Stimulated activated CD4-positive, alpha-beta T cell treated with anti-CD3 and anti-CD28 coated beads, Interleukin-1b, Interleukin-23, amount 100 ng/mL, for 1 hour (primary cell): ENCODE measurements at places on chromosomes 2 and 18.

DNA sequence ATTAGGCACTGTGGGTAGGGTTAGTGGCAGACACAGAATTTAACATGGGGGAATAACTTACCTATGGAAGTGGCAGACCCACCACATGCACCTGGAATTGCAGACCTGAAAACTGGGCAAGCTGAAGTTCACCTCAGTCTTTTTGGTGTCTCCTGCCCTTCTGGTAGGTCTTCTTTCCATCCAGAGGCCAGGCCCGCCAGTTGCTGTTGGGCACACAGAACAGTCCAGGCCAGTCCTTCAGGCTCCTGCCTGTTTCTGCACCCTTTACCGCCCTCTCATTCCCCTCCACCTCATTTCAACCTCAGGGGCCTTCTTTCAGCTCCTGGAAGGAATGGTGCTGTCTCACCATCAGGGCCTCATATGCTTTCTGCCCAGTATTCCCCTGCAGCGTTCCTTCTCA is 358.9 kb upstream of the ETAA1 start:
- no peak for DNase-seq

- DNase-seq: no peak
Measured at GRCh38 chr18:54338230-54338629, 19.4 kb downstream of the STARD6 start.

GRCh38 chr2:185279999-185280398 is 458.6 kb upstream of the FSIP2 start:
- DNase-seq: no peak

DNA sequence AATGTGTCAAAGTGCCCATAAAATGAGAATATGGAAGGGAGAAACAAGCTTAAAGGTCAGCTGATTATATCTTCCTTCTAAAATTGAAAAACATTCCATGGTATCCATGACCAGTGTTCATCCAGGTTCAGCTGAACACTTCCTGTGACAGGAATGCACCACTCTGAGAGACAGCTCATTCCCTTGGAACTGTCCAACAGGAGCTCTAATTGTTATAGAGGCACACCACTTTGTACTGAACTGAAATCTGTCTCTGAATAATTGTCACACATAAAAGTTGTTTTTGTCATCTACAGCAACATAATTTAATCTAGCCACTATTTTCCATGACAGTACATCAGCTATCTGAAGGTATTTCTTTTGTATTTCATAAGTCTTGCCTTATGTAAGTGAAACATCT is 195.9 kb upstream of the ZNF804A start:
- DNase-seq: no peak

GRCh38 chr2:128585706-128586105 is 267.0 kb upstream of the HS6ST1 start:
- no peak for DNase-seq

DNA sequence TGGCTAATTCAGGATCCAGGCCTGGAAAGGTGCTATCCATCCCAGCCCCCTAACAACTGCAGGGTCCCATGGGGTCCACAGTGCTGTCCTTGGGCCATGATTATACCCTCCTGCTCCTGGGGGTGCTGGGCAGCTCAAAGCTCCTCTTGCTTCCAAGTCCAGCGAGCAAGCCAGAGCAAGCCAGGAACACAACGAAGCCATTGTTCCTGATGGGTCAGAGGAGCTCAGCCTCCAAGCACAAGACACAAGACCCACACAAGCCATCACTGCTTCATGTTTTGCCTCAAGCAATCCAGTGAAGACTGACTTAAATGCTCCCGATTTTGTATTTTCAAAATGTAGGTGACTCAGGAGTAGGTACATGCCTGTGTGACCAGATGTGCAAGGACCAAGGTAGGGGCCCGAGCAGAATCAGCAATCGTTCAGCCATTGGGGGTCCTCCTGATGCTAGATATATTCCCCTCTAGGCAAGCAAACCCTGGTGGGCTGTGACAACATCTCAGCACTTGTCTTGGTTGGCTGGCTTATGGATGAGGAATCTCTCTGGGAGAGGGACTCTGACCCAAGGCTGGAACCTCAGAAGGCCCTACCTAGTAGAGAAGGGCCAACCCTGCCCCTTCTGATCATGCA is 90.8 kb downstream of the EPAS1 start:
- DNase-seq: no peak

GRCh38 chr2:120824246-120824645 is 88.6 kb downstream of the GLI2 start:
- DNase-seq: no peak

- no peak for DNase-seq
Measured at GRCh38 chr2:159614534-159615366, 1.6 kb downstream of the BAZ2B start.

DNA sequence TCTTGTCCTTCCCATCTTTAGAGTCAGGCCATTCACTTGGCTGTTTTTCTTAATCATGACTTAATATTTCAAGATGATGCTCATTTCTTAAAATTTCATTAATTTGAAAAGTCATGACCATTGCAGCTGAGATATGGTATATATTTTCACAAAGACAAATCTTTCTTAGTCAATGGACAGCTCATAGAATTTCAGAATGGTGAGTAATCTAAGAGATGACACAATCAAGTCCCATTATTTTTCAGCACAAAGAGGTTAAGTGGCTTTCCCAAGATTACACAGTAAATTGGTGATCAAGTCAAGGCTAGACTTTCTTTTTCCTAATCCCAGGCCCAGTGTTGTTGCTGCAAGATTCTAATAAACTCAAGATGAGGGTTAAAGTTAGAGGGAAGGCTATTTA is 34.4 kb upstream of the NT5C1B start:
- DNase-seq: no peak

DNA sequence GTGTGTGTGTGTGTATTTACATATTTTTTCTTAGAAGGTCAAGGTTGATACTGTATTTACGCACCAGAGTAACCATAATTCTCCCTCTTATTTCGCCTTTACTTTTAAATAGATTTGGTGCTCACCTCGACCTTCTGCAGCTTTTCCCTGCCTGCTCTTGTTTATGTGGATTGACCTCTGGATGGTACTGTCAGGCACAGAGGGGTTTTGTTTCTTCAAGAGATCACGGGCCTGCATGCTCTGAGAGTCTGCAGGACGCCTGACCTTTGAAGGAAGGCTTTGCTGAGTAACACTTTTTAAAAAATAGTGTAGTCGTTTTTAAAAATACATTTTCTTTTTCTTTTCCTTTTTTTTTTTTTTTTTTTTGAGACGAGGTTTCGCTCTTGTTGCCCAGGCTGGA is 18.1 kb upstream of the EFHD1 start:
- DNase-seq: no peak

- DNase-seq: no peak
Measured at GRCh38 chr2:97730245-97730644, 16.9 kb downstream of the ZAP70 start.

GRCh38 chr2:235909358-235909757 is 258.8 kb downstream of the GBX2 start:
- DNase-seq: no peak

GRCh38 chr2:54455563-54456361 is at the start of gene SPTBN1:
SPTBN1 (plus strand) TSS chr2:54456327; CDS start chr2:54526419, 70,092 bp downstream.
- DNase-seq: no peak

GRCh38 chr18:75937306-75937705 is 509.8 kb upstream of the SMIM21 start:
- no peak for DNase-seq

DNA sequence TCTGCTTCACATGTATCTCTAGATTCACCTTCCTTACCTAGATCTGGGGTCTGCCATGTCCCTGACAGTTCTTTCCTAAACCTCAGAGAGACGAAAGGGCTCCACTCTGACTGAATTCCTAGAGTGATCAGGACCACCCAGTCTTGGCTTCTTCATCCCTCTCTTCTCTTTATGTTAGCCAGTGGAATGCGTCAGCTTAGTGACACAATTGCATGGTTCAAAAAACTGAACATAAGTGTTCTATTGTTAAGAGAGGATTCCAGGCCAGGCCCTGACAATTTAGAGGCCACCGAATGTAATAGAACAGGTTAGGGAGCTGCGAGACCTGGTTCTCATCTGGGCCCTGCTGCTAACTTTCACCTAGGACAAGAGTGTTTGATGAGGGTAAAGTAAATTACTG is 10.0 kb downstream of the PRELID3A start:
- DNase-seq: no peak

- no peak for DNase-seq
Measured at GRCh38 chr18:31954349-31954748, 11.4 kb upstream of the TRAPPC8 start.

GRCh38 chr18:79948719-79949411 is 2.6 kb downstream of the SLC66A2 start:
- no peak for DNase-seq

DNA sequence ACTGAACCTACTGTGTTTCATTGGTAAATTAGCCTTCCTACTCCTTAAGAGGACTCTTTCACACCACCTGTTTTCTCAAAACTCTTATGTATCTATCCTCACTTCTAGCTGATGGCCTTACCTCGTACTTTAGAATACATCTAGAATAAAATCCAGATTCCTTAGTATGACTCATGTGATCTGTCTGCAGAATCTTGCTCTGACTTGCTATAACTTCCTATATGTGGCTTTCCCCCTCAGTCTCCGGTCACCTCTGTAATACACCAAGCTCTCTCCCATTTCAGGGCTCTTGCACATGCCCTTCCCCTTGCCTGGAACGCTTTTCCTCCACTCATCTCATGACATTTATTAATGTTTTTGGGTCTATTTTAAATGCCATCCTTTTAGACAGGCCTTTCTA is 95.6 kb upstream of the LHCGR start:
- no peak for DNase-seq

- no peak for DNase-seq
Measured at GRCh38 chr2:144102386-144102785, 417.5 kb downstream of the ZEB2 start.

DNA sequence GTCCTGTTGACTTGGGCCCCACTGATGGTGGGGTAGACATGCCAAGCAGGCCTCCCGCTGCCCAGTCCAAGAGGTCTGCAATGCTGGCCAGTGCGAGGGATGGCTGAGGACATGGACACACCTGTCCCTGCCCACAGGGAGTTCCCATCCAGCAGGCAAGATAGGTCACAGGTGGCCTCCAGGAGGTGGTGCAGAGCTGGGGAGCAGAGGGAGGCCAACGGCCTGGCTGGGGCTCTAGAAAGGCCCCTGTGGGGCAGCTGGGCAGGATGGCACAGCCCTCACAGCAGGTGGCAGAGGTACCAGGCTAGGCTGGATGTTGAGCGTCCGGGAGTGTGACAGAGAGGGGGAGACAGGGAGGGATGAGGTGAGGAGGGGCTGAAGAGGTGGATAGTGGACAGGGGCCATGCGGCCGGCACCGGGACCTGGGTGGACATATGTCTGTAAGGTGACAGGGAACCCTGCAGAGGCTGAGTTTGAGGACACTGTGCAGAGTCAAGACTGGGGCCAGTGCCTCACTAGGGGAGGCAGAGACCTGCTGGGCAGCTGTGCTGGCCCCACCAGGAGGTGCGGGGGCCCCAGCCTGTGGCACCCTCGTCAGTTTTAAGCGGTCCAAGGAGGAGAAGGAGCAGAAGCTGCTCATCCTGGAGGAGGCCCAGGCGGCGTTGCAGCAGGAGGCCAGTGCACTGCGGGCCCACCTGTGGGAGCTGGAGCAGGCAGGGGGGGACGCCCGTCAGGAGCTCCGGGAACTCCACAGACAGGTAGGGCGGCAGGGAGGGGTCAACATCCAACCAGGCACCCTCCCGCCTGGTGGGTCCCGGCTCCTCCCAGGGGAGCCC is 34.3 kb upstream of the SNED1 start:
- DNase-seq: no peak

GRCh38 chr18:22789600-22789999 is 143.5 kb upstream of the RBBP8 start:
- DNase-seq: no peak

DNA sequence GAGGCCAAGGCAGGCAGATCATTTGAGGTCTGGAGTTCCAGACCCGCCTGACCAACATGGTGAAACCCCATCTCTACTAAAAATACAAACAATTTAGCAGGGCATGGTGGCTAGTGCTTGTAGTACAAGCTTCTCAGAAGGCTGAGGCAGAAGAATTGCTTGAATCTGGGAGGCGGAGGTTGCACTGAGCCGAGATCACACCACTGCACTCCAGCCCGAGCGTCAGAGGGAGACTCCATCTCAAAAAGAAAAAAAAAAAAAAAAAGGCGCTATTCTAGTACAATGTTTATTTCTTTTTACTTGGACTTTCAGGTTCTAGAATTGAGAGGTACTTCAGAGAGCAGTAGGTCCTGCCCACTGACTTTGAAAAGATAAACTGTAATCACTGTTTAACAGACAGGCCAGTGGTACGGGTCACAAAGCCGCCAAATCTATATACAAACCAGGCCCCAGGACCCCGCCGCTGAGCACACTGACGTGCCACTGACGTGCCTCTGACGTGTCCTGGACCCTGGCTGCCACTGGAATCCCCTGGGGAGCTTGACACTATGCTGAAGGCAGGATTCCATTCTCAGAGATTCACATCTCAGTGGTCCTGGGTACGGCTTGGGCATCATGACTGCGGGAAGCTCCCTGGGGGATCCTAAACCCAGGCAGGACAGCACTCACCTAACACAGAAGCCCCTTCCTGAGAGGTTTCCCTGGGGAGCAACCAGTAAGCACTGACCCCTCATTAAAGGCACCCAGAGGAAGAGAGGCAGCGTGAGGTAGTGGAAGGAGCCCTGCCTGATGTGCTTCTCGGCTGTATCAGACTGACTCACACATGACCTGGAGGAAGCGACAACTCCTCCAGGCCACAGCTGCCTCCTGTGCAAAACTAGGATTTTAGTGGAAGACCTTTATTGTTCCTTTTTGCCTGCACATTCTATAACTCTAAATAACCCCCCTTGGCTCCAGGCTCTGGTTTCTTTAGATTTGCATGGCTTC is 197.8 kb upstream of the MEIS1 start:
- no peak for DNase-seq

- DNase-seq: no peak
Measured at GRCh38 chr18:3624546-3624934, 174.6 kb downstream of the TGIF1 start.

DNA sequence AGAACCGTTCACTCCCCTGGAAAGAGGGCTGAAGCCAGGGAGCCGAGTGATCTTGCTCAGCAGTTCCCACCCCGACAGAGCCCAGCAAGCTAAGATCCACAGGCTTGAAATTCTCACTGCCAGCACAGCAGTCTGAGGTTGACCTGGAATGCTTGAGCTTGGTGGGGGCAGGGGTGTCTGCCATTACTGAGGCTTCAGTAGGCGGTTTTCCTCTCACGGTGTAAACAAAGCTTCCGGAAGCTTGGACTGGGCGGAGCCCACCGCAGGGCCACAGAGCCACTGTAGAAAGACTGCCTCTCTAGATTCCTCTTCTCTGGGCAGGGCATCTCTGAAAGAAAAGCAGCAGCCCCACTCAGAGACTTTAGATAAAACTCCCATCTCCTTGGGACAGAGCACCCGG is 180.8 kb downstream of the WDR7 start:
- DNase-seq: no peak

DNA sequence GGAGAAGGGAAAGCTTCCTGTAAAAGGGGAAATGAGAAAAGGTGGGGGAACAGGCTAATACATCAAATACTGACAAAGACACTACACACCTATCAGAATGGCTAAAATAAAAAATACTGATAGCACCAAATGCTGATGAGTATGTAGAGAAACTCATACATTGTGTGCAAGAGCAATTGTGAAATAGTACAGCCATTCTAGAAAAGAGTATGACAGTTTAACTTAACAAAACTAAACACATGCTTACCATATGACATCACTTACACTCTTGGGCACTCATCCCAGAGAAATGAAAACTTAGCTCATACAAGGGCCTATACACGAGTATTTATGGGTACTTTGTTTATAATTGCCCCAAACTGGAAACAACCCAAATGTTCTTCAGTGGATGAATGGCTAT is 53.4 kb downstream of the ZNF638 start:
- DNase-seq: no peak

- DNase-seq: no peak
Measured at GRCh38 chr2:229300371-229300770, 29.3 kb upstream of the PID1 start.

GRCh38 chr18:11887328-11888128 is 20.6 kb downstream of the MPPE1 start:
- no peak for DNase-seq

- DNase-seq: no peak
Measured at GRCh38 chr2:32355976-32356680, 695 bp upstream of the BIRC6 start.
